ENCODE measurements at places on chromosomes 4 and X.

- DNase-seq = peak; percentile 11
Measured at GRCh38 chr4:178681871-178682270, 1239.6 kb upstream of the AGA start.

DNA sequence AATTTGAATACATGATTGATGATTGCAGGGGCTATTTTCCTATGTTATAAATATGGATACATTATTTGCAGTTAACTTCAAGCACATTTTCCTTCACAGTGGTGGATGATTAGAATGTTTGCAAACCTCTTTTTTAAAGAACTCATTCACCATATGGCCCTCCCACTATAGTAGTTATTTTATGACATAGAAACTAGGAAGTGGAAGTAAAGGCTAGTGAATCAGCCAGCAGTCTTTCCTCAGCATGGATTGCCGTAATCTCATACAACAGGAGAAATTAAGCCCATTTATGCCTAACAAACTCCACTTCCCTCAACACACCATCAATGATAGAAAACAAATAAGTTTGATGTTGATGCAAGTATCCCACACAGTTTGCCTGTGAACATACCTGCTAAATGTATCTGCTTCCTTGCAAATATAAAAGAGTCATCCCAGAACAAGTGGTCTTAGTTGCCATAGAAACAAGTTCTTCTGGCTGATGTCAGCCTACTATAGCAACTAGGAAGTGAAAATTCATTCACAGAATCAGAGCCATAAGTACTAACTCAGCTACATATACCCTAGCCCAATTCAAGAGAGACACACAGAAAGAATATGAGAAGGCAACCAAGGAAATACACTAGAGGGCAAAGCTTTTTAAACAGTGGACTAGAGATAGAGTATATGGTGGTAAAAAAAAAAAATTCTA, 100.9 kb upstream of the RADX start:
- no peak for DNase-seq

DNA sequence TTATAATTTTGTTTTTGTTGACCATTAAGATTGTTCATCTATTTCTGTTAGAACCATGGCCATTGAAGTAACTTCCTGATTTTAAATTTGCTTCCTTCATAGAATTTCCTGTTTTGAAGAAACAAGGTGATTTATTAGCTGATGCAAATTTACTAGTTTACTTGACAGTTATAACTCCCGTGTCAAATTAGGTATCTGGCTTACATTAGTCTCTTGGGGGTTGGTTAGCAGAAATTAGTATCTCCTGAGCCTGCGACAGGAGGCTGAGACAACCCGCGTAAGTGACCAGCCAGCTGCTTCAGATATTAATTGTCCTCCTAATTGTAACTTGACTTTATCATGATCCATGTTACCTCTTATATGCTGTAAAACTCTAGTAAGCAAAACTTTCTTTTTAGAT, 154.3 kb downstream of the CFAP299 start:
- no peak for DNase-seq

DNA sequence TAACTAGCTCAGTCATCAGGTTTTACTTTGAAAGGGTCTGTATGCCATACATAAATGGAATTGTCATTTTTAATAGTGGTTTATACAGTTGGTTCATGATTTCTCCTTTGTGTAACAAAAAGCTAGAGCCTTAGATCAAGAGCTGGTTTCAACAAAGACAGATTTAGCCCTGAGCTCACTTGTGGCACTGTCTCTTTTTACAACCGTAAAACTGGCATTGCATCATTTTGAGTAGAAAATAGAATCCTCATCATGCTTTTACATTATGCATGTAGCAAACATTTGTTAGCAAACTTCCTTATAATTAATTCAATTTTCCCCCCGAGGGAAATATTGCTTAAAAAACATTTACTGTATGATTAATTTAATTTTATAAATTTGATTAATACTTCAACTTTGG, 1871.5 kb downstream of the ARAP2 start:
- no peak for DNase-seq

DNA sequence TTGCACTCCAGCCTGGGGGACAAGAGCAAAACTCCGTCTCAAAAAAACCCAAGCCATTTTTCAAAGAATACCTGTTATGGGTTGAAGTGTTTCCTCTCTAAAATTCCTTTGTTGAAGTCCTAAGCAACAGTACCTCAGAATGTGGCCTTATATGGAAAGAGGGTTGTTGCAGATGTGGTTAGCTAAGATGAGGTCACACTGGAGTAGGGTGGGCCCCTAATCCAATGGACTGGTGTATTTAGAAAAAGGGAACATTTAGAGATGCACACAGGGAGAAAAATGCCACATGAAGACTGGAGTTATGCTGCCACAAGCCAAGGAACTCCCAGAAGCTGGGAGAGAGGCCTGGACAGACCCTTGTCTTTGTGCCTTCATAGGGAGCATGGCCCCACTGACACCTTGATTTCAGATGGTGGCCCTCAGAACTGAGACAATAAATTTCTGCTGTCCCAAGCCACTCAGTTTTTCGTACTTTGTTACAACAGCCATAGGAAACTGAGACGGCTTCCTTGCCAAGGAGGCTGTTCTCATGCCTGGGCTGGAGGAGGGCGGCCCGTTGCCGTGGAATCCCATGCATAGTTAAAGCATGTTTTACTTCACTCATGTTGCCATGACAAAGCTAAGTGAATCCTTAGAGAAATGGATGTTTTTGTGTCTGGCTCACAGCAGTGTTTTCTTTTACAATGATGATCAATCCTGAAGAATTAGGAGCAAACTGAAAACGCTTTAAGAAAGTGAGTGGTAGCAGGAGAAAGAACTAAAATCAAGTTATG, 16.5 kb downstream of the TRAPPC2 start:
- no peak for DNase-seq

- peak; percentile 29 for DNase-seq
Measured at GRCh38 chr4:1855333-1856070, 454 bp downstream of the LETM1 start.

DNA sequence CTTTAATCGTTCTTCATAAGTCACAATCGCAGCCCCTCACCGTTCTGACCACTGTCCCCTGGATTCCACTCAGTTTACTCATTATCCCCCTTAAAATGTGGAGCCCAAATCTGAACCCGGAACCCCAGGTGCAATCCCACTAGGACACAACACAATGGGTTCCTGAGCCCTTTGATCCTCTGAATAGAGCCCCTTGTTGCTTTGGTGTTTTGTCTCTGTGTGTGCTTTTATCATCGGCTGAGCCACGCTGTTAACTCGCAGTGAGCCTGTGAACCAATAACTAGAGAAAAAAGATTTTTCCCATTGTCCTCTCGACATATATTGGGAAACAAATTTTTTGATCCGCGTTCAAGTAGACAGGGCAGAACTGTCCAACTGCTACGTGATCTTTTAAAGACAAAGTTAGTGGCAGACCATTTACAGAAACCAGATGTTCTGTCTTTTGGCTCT, 617 bp upstream of the PDHA1 start:
- no peak for DNase-seq

GRCh38 chr4:151786158-151786495, 25.3 kb upstream of the GATB start:
- no peak for DNase-seq

- DNase-seq = no peak
Measured at GRCh38 chrX:41192880-41193279, 107.6 kb downstream of the USP9X start.

- no peak for DNase-seq
Measured at GRCh38 chrX:97740886-97741285, 857.2 kb downstream of the RPA4 start.

GRCh38 chr4:83552924-83553323, 17.0 kb downstream of the GPAT3 start:
- peak; percentile 63 for DNase-seq

- DNase-seq = no peak
Measured at GRCh38 chr4:3477750-3478430, 14.8 kb downstream of the DOK7 start.

GRCh38 chrX:123310112-123310511, 126.0 kb downstream of the GRIA3 start:
- no peak for DNase-seq

GRCh38 chr4:73418677-73419076, 14.6 kb downstream of the ALB start:
- DNase-seq = no peak

DNA sequence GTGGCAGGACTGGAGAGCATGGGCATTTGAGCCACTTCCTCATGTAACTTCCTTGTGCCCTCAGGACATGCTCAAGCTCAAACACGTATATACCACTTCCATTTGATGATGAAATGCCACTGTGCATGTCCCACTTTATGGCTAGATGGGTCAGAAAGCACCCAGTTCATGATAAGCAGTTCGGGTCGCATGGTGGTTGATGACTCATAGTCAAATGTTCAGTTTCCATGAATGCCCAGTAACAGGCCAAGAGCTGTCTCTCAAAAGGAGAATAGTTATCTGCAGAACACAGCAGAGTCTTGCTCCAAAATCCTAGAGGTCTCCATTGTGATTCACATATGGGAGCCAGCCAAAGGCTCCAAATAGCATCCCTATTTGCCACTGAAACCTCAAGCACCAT, 48.9 kb upstream of the SPIN3 start:
- DNase-seq = peak; percentile 84
